ENCODE measurements at places on chromosomes 2 and 18. TPM values are rescaled to one million over a fixed set of nuclear protein-coding genes. Genes with fewer than 3 reads are reported as not detected.

The CXCR1 gene
- total RNA-seq, result 1.6 TPM

DNA sequence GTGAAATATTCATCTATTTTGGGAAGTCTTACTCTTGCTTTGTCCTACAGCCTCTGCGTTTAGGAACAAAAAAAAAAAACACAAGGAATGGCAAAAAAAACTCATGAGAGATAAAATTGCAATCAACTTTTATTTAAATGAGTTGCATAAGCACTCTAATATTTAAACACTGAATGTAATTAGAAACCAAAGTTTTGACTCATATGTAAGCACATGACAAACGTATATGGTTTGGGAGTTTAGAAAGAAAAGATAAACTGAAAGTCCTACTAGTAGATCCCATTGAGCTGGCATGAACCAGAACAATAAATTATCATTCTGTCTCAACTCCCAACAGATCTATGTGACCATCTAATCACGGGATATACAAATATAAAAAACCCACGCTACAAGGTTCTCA is 44.8 kb downstream of the REV1 start:
- no peak for ATAC-seq

DNA sequence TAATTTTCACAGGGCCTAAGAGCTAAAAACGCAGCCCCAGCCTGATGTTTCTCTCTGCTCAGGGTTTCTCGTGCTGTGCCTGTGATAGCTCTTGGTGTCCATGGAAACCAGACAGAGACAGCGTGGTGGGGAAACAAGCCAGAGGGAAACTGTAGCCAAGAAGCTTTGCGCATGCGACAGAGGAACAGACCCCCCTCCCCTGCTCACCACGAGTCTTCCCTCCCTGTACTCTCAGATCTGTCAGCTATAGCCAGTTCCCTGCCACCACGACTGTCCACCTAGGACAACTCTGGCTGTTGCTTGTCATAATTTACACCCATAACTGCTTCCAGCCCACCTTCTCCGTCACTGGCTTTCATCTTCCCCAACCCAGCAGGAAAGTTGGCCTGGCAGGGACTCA is 13.2 kb upstream of the DNAJC27 start:
- peak; percentile 98 for ATAC-seq

GRCh38 chr2:5798084-5798483 is 105.9 kb downstream of the SOX11 start:
- ATAC-seq, result peak; percentile 73

DNA sequence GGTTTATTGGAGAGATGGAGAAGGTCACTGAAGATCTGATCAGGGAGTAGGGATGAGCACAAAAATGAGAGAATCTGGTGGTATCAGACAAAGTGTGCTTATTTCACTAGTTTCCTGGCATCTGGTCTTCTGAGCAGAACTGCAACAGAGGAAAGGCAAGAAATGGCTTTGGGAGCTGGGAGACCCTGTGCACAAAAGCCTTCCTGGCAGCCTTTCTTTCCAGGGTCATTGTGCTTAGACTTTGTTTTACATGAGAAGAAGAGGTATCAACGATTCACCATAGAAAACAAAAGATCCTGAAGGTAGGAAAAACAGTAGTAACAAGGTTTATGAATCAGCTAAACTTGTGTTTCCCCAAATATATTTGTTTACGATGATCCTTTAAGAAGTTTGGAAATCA is 162.9 kb downstream of the CNTNAP5 start:
- no peak for ATAC-seq

- no peak for ATAC-seq
Observed at GRCh38 chr2:233311241-233311926, 3.8 kb downstream of the SAG start.

GRCh38 chr2:170298115-170298514 is 120.2 kb downstream of the MYO3B start:
- ATAC-seq, result no peak

The INPP5D gene
- 3.5 TPM for total RNA-seq

GRCh38 chr18:34659579-34660517 is 50.2 kb upstream of the DTNA start:
- peak; percentile 96 for ATAC-seq

DNA sequence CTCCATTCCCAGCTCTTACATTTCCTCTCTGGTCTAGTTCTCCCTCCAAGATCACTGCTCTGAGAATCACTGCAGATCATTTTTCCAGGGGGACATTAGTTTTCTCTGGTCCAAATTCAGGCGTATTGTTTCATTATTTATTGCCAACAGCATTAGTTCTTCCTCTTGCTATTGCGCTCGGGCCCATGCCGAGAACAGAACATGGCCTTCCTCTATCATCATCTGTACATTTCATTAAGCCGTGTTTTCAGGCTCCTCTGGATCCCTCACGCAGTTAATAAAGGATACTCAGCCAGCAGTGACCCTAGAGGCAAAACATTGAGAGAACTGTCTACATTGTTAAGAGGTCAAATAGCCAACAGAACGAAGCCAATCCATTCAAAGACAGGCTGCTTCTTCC is 63.9 kb downstream of the CCBE1 start:
- ATAC-seq, result no peak

The PARD6G gene
- 6.9 TPM for total RNA-seq

DNA sequence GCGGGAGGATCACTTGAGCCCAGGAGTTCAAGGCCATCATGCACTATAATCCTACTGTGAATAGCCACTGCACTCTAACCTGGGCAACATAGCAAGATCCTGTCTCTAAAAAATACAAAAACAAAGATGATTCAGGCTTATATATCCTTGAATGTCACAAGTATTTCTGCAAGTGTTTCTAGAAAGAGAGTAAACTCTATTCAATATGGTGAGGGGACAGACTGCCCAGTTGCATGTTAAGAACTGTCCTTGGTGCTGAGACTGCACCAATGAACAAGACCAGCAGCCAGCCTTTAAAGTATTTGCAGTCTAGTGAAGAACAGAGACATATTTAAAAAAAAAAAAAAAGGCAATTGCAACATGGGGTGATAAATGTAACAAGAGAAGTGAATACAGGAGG is 16.4 kb downstream of the MAP3K19 start:
- no peak for ATAC-seq

- no peak for ATAC-seq
Observed at GRCh38 chr2:107062599-107063220, 176.7 kb upstream of the ST6GAL2 start.

DNA sequence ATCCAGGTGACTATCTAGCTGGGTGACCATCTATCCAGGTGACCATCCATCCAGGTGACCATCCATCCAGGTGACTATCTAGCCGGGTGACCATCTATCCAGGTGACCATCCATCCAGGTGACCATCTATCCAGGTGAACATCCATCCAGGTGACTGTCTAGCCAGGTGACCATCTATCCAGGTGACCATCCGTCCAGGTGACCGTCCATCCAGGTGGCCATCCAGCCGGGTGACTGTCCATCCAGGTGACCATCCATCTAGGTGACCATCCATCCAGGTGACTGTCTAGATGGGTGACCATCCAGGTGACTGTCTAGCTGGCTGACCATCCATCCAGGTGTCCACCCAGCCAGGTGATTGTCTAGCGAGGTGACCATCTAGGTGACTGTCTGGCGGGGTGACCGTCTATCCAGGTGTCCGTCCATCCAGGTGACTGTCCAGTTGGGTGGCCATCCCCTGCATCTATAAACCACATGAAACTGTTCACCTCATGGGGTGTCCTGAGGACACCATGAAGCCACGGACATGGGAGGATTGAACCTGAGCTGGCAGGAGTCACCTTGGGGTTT is 305.3 kb downstream of the NDUFA10 start:
- no peak for ATAC-seq

DNA sequence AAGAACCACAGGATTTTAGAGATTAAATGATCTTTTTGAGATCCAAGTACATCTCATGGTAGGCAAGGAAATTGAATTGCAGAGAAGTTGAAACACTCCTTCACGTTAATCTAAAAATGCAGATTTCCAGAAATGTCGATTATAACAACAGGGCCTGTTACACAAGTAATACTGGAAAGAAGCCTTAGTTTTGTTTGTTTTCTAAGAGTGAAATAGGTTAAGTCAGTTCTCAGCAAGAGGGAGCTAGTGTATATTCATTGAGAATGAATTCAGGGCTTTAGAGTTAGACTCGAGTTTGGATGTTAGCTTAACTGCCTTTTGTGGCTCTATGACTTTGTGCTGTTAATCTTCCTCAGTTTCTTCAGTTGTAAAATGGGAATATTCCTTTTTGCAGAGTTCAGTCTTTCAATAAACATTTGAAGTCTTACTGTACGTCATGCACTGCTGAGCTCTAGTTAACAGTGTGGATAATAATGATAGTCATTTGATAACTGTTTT is 926 bp downstream of the NDUFV2 start:
- ATAC-seq, result no peak

DNA sequence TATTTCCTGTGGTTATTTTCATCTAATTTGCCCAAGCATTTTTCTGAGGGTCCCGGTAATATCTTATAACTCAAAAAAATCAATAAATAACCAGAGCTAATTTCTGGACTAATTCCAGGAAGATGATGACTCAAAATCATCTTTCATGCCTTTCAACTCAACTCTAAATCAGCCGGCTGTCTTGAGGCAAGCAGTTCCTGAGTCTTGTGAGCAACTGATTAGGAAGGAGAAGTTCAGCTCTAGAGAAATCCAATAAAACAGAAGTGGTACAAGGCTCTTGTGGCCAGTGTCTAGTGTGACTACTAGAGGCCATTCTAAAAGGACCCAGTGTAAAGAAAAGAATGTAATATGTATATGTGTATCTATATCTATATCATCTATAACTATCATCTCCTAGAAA is 890.4 kb downstream of the TRIB2 start:
- ATAC-seq, result no peak

DNA sequence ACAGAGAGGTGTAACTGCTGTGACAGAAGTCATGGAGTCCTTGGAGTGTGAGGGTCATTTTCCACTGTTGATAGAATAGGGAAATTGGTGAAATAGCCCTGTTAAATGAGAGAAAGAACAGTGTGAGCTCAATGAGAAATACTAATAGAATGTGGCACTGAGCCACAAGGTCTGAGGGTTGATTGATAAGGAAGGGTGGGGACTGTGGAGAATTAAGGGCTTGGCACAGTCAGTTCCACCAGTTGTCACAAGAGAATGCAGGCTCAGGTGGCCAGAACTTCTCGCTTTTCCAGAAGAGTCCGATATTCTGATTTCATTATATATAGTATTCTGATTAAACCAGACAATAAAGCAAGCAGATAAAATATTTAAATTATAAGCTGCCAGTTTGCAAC is 9.1 kb upstream of the IL1RN start:
- ATAC-seq, result no peak

GRCh38 chr2:237437566-237437965 is 23.6 kb upstream of the COL6A3 start:
- ATAC-seq, result no peak

The HSBP1L1 gene
- 6.5 TPM for total RNA-seq

DNA sequence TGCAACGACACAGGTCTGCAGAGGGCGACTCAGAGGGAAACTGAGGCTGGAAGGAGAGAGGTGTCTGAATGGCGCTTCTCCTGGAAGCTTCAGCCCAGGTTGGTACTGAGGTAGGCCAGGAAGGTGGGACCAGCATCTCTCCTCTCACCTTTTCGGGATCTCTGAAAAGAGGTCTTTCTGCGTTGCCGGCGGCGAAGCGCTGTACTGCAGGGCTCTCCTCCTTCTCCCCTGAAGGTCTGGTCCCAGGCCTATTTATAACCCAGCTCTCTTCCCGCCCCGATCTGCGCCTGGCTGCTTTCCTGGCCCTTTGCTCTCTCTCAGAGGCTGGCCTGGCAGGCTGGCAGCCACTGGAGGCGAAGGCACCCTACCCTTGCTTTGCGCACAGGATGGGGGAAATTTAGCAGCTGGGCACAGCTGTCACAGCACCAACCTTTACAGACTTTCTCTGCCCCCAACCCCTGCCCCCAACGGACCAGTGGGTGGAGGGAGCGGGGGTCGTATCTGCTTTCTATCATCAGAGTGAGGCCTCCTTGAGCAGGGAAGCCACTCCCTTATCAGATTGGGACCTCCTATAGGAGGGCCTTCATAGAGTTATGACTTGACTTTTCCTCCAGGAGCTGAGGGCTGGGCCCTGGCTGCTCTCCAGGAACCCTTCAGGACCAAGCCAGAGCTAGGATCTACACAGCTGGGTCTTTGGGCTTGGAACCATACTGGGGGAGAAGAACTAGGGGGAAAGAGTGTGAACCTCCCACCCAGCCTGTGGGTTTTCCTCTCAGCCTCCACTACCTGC is 1.1 kb downstream of the DYSF start:
- ATAC-seq, result no peak

- ATAC-seq, result peak; percentile 40
Observed at GRCh38 chr2:164599954-164600589, 21.2 kb downstream of the GRB14 start.

DNA sequence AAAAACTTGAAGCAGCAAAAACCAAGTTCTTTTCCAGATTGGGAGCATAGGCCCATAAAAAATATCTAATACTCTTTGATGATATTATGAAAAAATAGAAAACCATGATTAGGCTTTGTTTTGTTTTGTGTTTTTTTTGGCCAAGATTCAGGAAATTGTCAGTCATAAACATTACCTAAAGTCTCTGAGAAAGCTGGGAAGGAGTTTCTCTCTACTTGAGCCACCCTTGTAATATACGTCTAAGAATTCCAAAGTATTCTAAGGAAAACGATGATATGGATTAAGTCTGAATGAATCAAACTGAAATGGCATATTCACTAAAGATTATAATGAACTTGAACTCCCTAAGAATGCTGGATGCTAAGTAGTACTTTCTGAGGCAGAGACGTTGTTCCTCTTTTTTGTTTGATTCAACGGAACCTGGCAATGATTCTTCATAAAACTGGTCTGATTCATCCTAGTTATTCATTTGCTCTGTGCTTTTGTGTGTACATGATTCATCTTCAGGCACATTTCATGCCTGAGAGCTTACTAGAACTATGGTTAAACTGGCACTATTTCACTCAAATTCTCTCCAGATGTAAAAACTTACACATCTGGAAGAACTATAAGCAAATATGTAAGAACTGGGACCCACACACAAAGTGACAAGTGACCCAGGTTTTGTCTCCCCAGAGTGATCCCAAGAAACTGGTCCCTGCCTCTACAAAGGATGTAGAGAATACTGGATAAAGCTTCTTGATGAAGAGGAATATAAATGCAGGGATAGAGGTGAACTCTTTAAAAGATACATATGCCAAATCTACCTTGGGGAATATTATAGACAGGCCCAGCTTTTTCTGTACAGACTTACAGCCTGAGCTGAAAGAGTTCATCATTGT is 159.7 kb downstream of the DOCK10 start:
- ATAC-seq, result peak; percentile 43

DNA sequence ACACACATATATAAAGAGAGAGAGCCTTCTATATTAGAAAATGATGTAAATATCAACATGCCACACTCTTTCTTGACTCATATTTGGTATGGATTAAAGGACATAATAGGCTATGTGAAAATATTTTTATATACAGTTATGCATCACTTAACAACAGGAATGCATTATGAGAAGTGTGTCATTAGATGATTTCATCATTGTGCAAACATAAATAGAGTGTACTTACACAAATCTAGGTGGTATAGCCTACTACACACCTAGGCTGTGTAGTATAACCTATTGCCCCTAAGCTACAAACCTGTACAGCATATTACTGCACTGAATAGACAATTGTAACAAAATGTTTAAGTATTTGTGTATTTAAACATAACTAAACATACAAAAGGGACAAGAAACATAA is 354.8 kb upstream of the CNTNAP5 start:
- ATAC-seq, result no peak

GRCh38 chr2:207331674-207332073 is 165.9 kb upstream of the KLF7 start:
- ATAC-seq, result no peak

The MC5R gene
- not detected for total RNA-seq

- no peak for ATAC-seq
Observed at GRCh38 chr2:40814616-40815015, 362.7 kb upstream of the SLC8A1 start.

- no peak for ATAC-seq
Observed at GRCh38 chr2:239276851-239277250, 124.0 kb downstream of the HDAC4 start.

The TWSG1 gene
- 45.6 TPM for total RNA-seq

All from motor neuron (in vitro differentiated cells).